Stimulated activated CD4-positive, alpha-beta T cell treated with anti-CD3 and anti-CD28 coated beads, Interleukin-2, amount 100 ng/mL, for 48 hours (primary cell): ENCODE measurements at places on chromosomes 12 and 14.

GRCh38 chr14:69693145-69693544 is 73.8 kb upstream of the SRSF5 start:
- no peak for DNase-seq

- no peak for DNase-seq
Measured at GRCh38 chr12:54261815-54262402, 18.0 kb downstream of the CBX5 start.

DNA sequence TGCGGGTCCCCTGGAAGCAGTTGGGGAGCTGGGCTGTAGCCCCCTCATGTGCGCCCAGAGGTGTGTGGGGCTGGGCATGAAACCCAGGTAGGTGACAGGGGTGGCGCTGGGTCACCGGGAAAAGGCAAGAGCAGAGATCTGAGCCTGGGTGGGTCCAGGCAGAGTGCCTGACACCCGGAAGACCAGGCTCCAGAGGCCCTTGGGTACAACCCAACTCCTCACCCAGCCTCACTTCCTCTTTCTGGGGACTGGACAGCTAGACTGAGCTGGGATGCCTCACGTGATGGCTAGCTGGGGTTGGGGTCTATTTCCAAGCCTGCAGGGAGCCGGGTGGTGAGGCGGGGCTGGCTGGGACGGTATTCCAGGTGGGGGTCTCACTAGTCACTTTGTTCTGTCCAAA is 16.3 kb upstream of the CYP46A1 start:
- DNase-seq, result no peak

- peak; percentile 52 for DNase-seq
Measured at GRCh38 chr12:54360717-54361456, 3.4 kb downstream of the GPR84 start.

- DNase-seq, result no peak
Measured at GRCh38 chr14:77059276-77059915, 30.9 kb upstream of the IRF2BPL start.

GRCh38 chr12:107436376-107436775 is 249.2 kb upstream of the PWP1 start:
- no peak for DNase-seq

DNA sequence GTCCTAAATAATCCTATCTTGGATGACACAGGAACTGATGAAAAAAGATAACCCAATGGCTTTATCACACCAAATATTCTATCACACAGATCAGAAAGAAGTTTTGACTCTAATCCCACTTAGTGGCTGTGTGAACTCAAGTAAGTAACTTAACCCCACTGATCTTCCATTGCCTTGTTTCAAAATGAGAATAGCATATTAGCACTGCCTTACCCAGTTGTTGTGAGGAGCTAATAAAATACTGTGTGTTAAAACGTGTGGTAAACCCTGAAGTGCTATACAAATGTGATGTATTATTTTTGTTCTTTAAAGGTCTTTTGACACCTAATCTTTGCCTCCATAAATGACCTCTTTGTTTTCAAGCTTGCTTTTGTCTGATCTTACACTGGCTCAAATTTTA is 60.9 kb upstream of the ARID2 start:
- no peak for DNase-seq

DNA sequence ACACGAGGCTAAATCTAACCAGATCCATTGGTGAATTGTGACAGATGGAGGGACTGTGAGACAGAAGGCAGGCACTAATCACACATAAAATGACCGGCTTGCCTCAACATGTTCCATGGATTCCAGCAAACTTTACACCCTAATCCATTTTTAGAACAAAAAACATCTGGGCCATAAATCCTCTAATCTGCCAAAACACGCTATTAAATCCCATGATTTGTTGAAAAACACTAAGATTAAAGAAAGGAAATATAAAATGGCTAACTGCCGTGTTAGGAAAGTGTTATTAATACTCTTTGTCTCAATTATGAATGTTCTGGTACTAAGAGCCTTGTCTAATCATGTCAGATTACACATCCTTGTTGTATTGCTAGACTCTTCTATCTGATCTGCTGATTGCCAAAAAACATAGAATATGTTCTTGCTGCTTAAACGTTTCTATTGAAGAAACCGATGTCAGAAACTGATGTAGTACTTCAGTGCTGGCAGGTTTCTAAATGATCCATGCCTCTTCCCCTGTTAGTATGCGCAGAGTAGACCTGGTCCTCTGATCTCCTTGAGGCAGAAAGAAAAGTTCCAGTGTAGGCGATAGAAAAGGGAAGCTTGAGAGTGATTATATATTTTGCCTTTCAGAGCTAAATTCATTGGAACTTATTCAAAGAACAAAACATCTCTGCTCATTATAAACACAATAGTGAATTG is 384.9 kb downstream of the SOX5 start:
- no peak for DNase-seq

- no peak for DNase-seq
Measured at GRCh38 chr12:67681105-67681778, 32.7 kb downstream of the DYRK2 start.

- DNase-seq, result no peak
Measured at GRCh38 chr14:100425429-100425827, 102.3 kb downstream of the SLC25A47 start.

DNA sequence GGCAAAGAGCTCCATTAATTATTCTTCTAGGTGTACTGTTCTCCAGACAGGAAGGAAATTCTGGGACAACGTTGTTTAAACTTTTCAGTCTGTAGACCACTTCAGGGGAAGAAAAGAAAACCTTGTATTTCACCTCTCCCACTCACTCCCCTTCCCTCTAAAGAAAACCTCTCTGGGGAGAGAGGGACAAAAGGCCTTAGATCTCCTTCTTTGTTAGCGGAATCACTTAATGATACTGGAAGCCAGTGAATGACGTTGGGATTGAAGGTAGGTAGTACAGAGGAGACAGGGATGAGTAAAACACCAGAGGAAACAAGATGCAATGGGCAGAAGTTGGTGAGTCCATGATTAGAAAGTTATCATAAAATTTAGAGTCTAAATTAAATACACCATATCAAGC is 38.7 kb upstream of the SGPP1 start:
- DNase-seq, result no peak

GRCh38 chr12:124727264-124727800 is 136.3 kb downstream of the SCARB1 start:
- no peak for DNase-seq

DNA sequence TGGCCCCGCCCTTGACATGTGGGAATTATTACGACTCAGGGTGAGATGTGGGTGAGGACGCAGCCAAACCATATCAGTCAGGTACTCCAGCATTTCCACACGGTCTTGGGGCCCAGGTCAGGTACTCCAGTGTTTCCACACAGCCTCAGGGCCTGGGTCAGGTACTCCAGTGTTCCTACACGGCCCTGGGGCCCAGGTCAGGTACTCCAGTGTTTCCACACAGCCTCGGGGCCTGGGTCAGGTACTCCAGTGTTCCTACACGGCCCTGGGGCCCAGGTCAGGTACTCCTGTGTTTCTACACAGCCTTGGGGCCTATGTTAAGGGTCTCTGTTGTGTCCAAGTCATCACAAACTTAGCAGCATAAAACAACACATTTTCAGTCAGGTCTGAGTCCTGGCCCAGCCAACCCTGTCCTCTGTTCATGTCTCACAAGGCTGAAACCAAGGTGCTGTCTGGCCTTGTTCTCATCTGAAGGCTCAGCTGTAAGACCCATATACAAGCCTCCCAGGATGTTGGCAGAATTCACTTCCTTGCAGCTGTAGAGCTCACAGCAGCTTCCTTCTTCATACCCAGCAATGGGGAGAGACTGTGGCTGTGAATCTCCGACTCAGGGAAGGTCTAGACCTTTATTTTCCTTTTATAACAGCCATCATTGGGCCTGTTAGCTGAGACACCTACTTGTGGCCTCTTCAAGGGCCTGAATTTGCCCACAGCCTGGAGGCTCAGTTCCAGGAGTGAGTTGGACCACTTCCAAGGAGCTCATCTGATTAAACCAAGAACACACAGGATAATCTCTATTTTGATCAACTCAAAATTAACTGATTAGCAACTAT is 107.6 kb upstream of the SFSWAP start:
- DNase-seq, result no peak

DNA sequence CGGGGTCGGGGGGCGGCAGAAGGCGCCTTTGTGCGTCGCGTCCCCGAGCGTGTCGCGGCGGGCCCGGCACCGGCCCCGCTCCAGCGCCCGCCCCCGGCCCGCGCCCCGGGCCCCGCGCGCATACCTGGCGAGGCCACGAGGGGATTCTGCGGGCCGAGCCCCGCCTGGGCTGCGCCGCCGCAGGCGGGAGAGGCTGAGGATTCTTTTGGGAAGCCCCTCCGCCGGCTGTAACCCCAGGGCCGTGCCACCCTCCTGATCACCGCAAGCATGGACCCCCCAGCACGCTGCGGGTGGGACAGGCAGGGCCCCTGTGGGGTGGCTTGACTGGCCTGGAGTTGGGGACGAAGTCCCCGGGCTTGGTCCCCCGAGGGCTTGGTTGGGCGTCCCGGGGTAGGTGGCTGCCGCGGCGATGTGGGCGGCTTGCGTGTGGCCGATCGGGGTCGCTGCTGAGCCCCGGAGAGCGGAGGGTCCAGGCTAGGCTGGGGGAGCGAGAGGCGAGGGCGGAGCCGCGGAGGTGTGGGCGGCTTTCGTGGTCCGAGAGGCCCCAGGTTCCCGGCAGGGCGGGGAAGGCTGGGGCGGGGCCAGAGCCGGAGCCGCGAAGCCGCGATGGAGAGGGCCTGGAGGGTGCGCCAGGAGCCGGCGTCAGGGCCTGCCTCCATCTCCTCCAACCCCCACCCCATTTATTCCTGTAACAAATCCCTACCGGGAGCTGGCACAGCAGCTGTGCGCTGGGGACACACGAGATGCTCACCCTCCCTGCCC is 28.4 kb upstream of the GPR132 start:
- DNase-seq, result peak; percentile 69

DNA sequence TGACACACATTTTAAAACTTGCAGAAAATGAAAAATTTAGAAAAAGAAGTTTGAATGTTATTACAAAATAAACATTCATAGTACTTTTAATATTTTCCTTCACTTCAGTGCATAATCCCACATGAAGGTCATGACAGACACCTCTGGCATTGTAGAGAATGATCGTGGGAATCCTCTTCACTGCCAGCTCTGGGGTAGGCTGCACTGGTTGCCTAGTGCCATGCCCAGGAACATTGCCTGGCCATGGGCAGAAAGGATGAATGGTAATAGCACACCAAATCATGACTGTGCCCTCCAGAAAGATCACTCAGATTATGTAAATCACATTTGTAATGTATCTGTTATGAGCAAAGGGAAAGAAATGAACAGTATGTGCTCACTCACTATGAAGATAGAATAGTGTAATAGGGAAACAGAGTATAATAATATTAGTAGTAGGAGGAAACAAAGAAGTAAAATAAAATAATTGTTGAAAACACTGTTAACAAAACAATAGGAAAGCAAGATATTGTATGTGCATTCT is 161.6 kb downstream of the PLCZ1 start:
- DNase-seq, result no peak

DNA sequence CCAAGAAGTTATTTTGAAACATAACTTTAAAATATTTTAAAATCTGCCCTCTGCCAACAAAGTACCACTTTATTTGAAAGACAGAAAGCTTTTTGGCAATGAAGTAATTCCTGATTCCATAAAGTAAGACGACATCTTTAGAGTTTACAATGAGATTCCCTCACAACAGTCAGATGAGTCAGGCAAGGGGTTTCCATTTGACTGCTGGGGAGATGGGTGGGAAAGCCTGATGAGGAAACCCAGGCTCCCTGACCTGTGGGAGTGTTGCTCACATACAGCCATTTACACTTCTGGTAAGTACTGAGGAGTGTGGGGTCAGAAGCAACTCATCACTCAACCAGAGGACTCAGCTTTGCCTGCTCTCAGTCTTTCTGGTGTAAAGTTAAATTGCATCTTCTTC is 10.2 kb downstream of the KITLG start:
- no peak for DNase-seq

DNA sequence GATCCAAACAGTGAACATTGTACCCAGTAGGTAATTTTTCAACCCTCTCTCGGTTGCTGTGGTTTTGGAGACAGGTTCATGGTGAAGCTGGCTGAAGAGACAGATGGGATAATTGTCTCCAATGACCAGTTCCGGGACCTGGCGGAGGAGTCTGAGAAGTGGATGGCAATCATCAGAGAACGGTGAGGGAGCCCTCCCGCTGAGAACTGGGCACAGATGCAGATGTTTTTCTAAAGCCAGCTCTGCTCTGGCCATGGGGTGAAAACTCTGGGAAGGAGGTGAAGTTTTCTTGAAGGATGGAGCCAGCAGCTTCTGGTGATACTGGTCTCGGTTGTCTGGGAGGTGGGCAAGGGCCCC is 6.2 kb downstream of the KHNYN start:
- DNase-seq, result no peak

- no peak for DNase-seq
Measured at GRCh38 chr12:793711-794110, 41.3 kb downstream of the WNK1 start.

DNA sequence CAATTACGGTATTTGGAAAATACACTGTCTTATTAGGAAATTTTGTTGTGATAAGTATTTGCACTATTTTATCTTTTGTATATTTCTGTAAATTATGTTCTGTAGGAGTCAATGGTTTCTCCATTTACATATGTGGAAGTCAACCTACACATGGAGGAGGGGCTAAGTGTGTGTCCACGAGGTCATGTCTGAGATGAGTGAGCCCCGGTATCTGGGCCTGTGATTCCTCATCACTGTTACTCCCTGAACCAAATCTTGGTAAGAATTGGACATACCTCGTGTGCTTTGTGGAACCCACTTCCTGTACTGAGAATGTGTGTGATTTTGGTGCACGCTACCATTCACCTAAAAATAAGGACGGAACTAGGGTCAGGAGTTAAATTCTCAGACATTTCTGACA is 1105.5 kb downstream of the TMEM121 start:
- no peak for DNase-seq

DNA sequence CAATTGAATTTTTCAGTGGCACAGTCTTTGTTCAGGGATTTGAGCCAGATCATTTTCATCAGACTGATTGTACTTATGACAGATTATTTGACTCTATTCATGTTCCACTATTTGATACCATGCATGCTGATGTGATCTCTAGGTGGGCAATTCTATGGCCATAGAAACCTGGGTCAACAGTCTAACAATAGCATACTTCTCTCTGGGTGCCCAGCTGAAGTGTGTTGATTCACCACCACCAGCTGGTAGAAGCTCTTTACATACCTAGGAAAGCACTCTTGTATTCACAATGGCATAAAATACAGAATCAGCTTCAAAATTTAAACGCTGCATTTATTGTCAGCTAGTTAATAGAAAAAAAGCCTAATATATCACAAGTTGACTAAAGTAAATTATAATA is 90.2 kb upstream of the TMTC2 start:
- DNase-seq, result no peak

GRCh38 chr12:1926251-1926657 is 7.8 kb upstream of the CACNA2D4 start:
- DNase-seq, result no peak

- no peak for DNase-seq
Measured at GRCh38 chr14:102220031-102220430, 80.3 kb downstream of the WDR20 start.
